ENCODE measurements at places on chromosomes 1 and 21.

DNA sequence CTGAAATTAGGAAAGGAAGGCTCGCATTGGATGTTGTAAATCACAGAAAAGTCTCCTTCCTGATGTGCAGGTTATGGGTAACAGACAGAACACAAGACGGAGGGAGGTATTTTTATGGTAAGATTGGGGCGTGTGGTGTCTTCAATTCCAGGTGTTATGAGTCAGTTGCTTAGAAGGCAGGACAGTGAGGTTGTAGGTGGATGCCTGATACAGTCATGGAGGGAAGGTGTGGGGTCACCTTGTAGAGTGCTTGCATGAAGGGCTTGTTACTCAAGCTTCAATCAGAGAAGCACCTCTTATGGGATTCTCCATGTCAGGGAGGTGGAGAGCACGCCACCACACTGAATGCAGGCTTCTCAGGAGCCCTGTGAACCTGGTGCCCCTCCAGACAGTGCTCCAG is 63.1 kb downstream of the C1orf21 start:
- DNase-seq: no peak

- no peak for DNase-seq
These were observed 97.5 kb upstream of the COG2 start for GRCh38 chr1:230544758-230545157.

DNA sequence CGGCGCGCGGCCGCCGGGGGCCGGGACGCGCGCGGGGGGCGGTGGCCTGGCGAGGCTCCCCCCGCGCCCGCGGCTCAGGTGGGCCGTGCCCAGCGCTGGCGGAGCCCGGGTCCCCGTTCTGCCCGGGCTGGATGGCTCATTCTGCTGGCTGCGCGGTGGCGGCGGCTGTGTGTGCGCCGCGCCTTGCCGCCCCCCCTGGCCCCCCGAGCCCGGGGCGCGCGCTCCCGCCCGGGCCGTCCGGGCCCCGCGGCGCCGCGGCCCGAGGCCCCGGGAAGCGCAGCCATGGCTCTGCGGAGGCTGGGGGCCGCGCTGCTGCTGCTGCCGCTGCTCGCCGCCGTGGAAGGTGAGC is at the start of gene EPHB2:
EPHB2 (plus strand) TSS at position 139 of the 349 bp plus-strand sequence; CDS start at position 283, 144 bp downstream.
- no peak for DNase-seq

DNA sequence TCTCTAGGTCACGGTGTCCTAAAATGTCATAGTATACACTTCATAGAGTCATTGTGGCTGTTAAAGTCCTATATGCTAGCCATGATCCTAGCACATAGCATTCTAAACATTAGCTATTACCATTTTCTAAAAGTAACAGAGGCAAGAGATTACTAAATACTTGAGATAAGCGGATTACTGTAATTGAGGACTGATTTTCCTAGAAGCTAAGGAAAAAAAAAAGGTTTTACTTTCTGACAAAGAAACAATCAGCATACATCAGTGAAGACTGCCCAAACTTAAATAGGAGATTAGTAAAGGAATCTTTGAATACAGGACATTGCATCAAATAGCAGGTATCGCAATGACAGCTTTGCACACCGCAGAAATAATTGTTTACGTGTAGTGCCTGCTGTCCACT is 91.3 kb upstream of the HNRNPU start:
- DNase-seq: no peak

- DNase-seq: no peak
These were observed 41.3 kb downstream of the DYRK1A start for GRCh38 chr21:37407719-37408420.

- DNase-seq: no peak
These were observed 141.7 kb downstream of the EIF4G3 start for GRCh38 chr1:21034725-21035628.

GRCh38 chr1:60596791-60597750 is 485.3 kb upstream of the NFIA start:
- DNase-seq: no peak

- DNase-seq: no peak
These were observed 6.2 kb downstream of the LRRC3 start for GRCh38 chr21:44461464-44462001.

GRCh38 chr1:99270646-99271045 is 6.4 kb downstream of the PLPPR4 start:
- no peak for DNase-seq

DNA sequence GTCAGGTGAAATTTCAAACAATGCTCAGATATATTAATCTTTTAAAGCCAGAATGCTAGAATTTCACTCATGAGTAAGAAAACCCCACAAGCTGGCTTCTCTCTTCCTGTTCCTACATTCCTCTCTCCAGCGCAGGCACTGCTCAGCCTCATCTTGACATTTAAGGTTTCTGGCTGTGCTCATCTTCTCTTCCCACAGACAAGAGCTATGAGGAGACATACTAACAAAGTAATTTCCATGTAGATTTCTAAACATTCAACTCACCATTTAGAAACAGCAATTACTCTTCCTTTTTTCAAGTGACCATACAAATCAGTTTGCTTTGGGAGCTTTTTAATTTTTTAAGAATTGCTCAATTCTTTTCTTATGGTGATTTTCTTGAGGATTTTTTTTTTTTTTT is 7.8 kb upstream of the LRRC8D start:
- no peak for DNase-seq

- DNase-seq: peak; percentile 91
These were observed 34.8 kb upstream of the PRELP start for GRCh38 chr1:203440771-203441170.

DNA sequence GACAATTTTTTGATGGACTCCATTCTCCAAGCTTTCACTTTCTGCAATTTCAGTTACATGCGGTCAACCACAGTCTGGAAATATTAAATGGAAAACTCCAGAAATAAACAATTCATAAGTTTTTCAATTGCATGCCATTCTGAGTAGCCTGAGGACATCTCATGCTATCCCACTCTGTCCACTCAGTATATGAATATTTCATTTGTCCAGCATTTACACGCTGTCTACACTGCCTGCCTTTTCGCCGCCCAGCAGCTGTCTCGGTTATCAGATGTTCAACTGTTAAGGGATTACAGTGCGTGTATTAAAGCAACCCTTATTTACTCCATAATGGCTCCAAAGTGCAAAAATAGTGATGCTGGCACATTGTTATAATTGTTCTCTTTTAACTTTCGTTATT is 116.3 kb downstream of the ADSS2 start:
- no peak for DNase-seq

GRCh38 chr1:67281244-67281643 is 26.4 kb upstream of the IL12RB2 start:
- no peak for DNase-seq

DNA sequence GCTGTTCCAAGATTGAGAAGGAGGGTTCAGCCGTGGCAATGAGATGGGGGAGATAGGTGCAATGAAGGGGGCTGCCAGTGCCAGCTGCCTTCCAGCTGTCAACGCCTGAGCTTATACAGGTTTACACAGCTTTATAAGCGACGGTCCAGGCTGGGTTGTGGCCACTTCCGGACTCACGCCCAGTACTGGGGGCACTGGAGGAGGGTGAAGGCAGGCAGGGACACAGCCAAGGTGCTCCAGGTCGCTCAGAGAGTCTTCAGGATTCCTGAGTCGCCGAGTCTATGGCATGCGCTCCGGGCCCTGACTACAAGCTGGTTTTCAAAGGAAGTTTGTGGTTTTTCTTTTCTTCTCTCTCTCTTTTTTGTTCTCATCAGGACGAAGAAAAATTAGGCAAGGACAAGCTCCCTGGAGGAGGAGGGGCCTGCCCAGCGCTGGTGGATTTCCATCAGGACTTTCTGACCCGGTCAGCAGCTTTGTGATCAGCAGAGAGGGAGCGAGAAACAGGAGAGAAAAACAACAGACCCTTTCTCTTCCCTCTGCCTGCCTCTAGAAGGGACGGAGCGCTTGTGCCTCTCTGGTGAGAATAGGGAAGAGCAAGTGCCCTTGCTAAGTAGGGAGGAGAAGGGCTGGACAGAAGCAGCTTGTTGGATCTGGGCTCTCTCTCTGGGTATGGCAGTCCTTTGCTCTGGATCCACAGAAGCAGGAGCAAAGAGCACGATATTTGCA is at the start of gene MINDY1:
MINDY1 (minus strand) TSS at position 576 of the 726 bp plus-strand sequence. CDS start 4,285 bp downstream, outside the sequence.
- DNase-seq: peak; percentile 87

DNA sequence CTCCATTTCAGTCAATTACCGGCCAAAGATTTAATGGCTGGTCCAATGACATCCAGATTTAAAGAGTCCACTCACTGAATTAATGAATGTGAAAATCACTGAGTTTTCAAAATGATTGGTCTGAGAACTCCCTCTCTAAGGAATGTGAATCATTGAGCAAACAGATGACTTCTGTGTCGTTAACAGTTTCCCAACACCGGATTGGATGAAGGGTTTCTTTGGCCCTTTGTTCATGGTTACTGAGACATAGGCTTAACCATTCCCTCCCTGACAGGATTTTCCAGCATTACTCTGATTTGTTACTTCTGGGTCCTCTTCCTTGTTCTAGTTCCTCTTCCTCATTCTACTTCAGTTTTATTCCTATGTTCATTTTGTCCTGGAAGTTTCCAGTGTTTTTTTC is 1.5 kb upstream of the CLDN17 start:
- no peak for DNase-seq

DNA sequence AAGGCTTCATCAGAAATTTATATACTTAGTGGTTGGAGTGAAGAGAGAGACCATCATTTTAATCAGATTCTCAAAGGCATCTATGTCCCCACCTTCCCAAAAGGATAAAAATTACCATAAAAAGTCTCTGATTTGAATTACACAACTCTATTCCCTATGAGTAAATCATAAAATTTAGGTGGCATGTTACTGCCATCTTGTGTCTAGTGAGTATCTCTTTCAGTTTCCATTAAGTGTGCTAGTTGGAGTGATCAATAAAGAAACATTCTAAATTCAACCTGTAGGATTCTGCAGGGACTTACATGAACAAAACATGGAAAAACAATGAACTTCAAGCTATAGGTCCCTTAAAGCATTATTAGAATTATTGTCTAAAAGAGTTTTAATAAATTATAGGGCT is 655.4 kb downstream of the LTN1 start:
- DNase-seq: no peak

DNA sequence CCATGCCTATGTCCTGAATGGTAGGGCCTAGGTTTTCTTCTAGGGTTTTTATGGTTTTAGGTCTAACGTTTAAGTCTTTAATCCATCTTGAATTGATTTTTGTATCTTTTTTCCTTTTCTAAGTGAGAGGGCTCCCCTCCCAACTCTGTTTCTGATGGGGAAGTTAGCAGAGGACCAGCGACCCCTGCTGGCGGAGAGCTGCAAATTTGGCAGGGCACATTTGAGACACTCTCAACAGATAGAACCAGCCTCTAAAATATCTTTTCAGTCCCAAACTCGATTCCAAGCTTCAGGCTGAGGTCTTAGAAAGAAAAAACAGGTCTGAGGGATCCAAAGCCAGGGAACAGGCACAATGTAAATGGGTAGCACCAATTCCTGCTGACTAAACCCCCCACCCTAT is 32.5 kb downstream of the LRRC3 start:
- DNase-seq: no peak

Measured in tibial artery (tissue), 4 donors.